ENCODE measurements at places on chromosomes 4 and X.

DNA sequence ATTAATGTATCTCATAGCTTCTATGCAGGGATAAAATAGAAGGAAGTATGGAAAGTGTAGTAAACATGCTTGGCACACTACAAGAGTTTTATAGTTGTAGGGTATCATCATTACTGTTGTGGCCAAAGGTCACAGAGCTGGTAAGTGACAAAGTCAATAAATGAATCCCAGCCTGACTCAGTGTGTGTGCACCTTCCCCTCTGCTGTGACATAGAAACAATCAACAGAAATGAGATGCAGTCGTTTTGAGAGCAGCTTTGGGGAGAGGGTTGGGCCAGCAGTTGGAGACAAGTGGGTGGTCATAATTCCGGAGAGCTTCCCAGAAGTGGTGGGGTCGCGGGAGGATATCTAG lies 82.4 kb upstream of the RBPJ start:
- DNase-seq: no peak

DNA sequence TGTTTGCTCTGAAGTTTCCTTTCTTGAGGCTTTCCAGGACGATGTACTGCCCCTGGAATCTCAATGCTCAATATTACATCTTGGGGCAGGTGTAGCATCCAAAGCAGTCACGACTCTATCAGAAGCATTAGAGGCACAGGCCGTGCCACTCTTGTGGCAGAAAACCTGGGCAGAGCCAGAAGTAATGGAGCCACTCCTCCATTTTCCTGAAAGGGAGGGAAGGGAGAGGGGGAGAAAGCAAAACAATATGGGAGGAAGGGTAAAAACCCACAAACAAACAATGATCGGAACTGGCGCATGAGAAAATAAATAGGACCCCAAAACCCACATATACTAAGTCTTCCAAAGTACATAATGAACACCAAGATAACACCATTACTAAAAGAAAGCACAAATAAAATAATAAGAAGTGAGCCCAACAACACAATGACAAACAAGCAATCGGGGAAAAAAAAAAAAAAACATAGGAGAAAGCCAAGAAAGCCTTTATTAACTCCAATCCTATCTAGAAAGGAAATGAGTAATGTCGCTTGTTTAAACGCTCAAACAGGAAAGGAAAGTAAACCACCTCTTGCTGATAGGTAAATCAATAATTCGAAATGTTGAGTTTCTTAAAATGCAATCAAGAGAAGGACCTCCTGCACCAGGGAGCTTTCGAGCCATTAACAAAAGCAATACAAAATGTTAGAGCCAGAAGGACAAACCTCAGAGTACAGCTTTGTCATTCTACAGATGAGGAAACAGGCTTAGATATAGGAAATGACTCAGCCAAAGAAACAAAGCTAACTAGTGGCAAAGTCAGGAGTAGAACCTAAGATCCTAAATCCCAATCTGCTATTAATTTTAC lies 117.4 kb downstream of the ATRX start:
- no peak for DNase-seq

GRCh38 chrX:1496076-1496475 lies 40.9 kb downstream of the P2RY8 start:
- DNase-seq: no peak

GRCh38 chr4:8275548-8275910 lies 6.0 kb downstream of the HTRA3 start:
- no peak for DNase-seq

DNA sequence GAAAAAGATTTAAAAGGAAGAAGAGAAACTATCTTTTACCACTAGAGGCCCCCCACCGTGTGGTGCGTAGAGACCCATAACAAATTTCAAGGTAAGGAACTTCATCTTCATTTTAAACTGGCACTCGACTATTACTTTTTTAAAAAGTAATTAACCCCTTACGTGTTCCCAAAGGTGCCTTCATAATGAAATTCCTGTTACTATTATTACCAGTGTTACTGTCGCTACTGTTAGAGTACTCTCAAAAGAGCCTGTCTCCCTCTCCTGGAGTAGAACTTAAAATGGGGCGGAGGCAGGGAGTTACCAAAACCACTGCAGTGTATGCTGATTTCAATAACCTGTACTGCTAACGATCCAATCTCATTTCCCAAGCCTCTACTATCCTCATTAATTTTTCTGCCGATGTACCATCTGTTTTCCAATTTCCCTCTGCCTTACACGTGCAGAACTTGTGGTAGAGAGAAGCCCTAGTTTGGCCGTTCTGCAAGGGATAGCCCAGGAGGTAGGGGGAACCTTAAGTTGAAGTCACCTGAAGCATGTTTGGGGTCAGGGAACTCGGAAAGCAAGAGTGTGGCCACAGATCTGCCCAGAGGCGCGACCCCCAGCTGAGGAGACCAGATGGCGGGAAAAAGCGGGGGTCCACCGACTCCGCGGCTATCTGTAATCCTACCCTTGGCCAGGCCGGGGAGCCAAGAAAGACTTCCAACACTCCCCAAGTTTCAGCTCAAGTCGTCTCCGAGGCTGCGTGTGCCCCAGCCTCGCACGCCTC lies 720 bp upstream of the STK26 start:
- peak; percentile 16 for DNase-seq

- DNase-seq: no peak
These were observed 78.1 kb upstream of the BOD1L1 start for GRCh38 chr4:13705521-13706041.

- no peak for DNase-seq
These were observed 40.6 kb upstream of the SORCS2 start for GRCh38 chr4:7151668-7152227.

- DNase-seq: no peak
These were observed 315.2 kb downstream of the PCDH10 start for GRCh38 chr4:133464311-133464710.

GRCh38 chr4:38017609-38018008 lies 57.4 kb downstream of the PTTG2 start:
- DNase-seq: no peak

DNA sequence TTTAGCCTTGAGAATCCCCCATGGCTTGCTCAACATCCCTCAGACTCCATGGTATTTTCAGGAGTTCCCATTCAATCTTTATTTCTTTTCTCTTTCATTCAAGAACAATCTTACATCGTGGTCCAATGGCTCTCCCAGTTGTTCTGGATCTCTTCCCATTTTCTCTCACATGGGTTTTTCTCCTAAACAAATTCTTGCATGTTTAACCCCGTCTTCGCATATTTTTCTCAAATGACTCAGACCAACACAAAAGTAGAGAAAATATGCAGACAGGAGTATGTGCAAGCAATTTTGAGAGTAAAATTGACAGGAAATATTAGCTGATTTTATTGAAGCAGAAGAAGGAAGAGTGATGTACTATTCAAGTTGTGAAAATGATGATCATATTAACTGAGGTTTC lies 396.4 kb upstream of the TRAM1L1 start:
- DNase-seq: no peak

- peak; percentile 62 for DNase-seq
These were observed 22.6 kb upstream of the RBBP7 start for GRCh38 chrX:16892504-16893362.

GRCh38 chr4:89837385-89837992 lies 528 bp upstream of the SNCA start:
- peak; percentile 14 for DNase-seq

- DNase-seq: no peak
These were observed 20.1 kb upstream of the ADRA2C start for GRCh38 chr4:3745886-3746656.

DNA sequence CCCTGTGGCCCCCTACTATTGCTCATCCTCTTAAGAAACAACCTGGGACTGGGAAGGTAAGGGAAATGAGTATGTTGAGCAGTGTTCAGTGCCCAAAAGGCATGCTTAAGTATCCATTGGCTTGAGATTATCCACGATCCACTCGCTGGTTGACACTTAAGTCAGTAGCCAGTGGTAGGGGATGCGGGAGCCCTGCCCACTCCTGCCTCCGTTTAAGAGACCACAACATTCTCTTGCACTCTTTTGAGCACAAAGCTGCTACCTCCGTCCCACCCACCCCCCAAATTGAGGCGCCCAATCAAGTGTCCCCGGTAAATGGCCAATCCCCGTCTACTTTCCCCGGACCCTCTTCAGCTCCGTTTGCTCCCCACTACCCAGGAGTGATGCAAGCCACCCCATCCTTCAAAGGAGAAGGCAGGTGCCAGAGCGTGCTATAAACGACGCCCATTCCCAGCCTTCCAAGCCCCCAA lies 25.0 kb downstream of the UTP14A start:
- no peak for DNase-seq

GRCh38 chrX:77694491-77694890 lies 91.5 kb downstream of the ATRX start:
- no peak for DNase-seq

GRCh38 chr4:61397174-61397573 lies 197.0 kb downstream of the ADGRL3 start:
- no peak for DNase-seq

- no peak for DNase-seq
These were observed 6.8 kb upstream of the RRAGB start for GRCh38 chrX:55710701-55711100.

- no peak for DNase-seq
These were observed 103.9 kb downstream of the DCAF12L1 start for GRCh38 chrX:126448681-126449080.

DNA sequence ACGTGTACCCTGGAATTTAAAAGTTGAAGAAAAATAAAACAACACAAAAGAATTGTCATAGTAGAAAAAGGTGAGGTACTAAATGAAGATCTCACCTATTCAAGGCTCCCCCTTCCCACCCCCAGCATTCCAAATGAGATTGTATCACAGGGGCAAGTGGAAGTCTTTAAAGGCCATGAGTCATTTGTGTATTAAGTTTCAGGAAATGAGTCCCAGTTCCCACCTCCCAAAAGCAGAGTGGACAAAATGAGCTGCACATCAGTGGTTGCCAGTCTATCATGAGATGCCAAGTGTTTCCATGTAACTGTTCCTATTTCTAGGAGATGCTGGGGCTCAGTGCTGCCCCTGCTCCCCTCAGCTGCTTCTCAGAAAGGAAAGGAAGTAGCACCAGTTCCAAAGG lies 20.1 kb downstream of the ARHGEF9 start:
- no peak for DNase-seq

- no peak for DNase-seq
These were observed 178.7 kb downstream of the KDR start for GRCh38 chr4:54946741-54947140.

DNA sequence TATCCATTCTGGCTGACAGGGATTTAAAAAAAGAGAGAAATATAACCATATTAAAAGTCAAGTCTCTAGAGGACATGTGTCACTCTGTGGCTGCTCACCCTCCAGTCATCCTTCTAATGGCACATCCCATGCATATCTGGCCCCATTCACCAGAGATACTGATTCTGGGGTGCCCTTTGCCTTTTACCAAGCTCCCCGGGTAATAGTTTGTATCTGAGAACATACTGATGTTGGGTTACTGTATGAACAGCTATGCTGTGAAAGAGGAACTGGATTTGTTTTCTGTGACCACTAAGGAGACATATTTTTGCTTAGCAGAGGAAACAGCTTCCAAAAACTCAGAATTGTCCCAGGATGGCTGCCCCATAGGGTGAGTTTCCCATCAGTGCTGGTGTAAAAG lies 56.0 kb downstream of the SAT1 start:
- DNase-seq: no peak

GRCh38 chrX:107626481-107626880 lies 1.8 kb upstream of the PRPS1 start:
- no peak for DNase-seq
